ENCODE measurements at places on chromosomes 1 and 21. TPM values are rescaled to one million over a fixed set of nuclear protein-coding genes. Genes with fewer than 3 reads are reported as not detected.

Gene SH2D1B
- polyA plus RNA-seq = 0.54 TPM

Gene USP24
- polyA plus RNA-seq = 11.4 TPM

Gene SYNJ1
- 10.2 TPM for polyA plus RNA-seq

Gene UBL4B
- not detected for polyA plus RNA-seq

Gene CDA
- polyA plus RNA-seq = 53.0 TPM

Gene SARS1
- polyA plus RNA-seq = 108 TPM

Gene NLRP3
- 0.89 TPM for polyA plus RNA-seq

Gene RGSL1
- not detected for polyA plus RNA-seq

Gene KISS1
- 22.7 TPM for polyA plus RNA-seq

Gene C1orf21
- polyA plus RNA-seq = 60.6 TPM

Gene USH2A
- polyA plus RNA-seq = not detected

Gene HTR1D
- polyA plus RNA-seq = 0.21 TPM

- DNase-seq = no peak
Measured at GRCh38 chr21:44925378-44925755, 4.7 kb upstream of the ITGB2 start.

DNA sequence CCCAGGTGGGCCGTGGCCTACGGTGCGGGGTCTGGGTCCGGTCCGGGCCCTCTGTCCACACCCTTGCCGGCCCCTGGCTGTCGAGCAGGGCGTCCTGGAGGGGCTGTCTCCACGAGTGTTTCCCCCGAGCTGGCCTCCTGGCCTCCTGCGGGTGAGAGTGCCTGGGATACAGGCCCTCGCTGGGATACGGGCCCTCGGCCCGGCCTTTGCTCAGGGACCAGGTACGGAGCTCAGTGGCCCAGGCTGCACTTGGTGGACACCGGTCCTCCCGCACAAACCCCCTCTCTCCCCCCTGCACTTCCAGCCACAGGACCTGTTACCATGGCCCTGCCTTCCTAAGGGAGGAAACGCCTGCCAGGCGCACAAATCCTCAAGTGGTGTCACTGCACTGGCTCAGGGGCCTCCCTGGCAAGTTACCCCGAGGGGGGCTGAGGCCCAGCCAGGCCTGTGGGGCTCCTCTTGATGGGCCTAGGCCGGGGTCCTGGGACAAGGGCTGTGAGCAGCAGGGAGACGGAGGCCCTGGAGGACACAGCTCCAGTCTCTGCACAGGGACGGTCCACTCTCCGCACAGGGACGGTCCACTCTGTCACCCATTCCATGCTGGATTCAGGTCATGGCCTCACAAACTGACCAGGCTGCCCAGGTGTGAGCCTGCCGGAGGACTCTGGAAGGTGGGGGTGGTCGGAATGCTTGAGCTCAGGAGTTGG lies 18.2 kb upstream of the RNF223 start:
- DNase-seq = no peak

GRCh38 chr1:26072305-26072704 lies 4.9 kb upstream of the TRIM63 start:
- no peak for DNase-seq

- DNase-seq = no peak
Measured at GRCh38 chr1:182875889-182876288, 36.7 kb downstream of the DHX9 start.

DNA sequence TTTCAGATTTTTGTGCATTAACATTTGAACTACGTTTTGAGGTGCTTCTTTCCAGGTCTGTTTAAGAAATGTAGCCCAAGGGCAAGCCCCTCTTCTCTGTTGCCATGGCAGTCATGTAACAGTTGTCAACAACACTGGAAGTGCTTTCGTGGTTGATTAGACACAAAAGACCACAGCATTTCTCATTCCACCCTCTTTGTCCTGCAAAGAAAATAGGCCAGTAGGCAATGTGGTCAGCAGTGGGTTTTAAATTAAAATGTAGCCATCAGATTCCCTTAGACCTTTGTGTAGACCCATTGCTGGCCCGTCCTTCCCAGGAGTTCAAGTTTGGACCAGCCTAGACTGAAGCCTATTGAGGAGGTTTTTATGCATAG lies 35.4 kb downstream of the VANGL1 start:
- no peak for DNase-seq

GRCh38 chr1:223717695-223718363 lies 5.5 kb downstream of the CAPN2 start:
- DNase-seq = no peak

DNA sequence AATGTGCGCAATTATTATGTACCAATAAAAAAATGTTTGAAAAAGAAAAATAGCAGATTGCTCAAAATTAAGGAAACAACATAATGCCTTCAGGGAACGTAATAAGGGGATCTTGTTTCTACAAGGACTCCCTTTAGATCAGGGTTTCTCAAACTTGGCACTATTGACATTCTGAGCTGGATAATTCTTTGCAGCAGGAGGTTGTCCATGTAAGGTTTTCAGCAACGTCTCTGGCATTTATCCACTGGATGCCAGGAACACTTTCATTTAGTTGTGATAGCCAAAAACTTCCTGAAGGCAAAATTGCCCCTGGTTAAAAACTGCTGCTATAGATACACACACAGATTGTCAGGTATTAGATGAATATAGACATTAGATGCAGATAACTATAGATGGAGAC lies 666.7 kb upstream of the ADAMTS5 start:
- DNase-seq = no peak

DNA sequence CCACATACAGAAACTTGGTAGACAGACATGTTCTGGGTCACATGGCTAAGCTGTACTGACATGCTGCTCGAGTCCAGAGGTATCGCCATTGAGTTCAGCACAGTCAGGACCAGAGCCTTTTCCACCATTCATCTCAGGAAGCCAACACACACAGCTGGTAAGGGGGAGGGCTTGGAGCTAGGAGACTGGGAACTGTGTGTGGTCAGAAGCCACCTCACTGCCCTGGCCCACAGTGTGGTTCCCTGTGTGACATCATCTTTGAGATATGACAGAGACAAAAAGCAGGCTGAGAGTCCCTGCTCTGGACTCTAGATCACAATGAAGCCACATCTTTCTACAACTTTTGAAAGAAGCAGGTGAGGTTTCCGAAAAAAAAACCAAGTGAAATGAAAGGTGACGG lies 107.2 kb downstream of the SIM2 start:
- DNase-seq = no peak

- DNase-seq = peak; percentile 74
Measured at GRCh38 chr1:205488074-205488723, 16.3 kb upstream of the CDK18 start.

DNA sequence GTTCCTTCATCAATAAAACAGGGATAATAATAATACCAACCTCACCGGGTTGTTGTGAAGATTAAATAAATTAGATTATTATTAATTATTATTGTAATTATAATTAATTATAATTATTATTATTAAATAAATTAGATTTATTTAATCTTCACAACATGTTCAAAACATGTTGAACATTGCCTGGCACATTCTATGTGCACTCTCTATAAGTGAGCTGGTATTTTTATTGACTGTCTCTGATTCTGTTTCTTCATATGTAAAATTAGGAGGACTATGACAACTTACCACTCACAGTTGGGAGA lies 834 bp upstream of the C8B start:
- no peak for DNase-seq

- no peak for DNase-seq
Measured at GRCh38 chr1:52567943-52568342, 15.1 kb upstream of the TUT4 start.

DNA sequence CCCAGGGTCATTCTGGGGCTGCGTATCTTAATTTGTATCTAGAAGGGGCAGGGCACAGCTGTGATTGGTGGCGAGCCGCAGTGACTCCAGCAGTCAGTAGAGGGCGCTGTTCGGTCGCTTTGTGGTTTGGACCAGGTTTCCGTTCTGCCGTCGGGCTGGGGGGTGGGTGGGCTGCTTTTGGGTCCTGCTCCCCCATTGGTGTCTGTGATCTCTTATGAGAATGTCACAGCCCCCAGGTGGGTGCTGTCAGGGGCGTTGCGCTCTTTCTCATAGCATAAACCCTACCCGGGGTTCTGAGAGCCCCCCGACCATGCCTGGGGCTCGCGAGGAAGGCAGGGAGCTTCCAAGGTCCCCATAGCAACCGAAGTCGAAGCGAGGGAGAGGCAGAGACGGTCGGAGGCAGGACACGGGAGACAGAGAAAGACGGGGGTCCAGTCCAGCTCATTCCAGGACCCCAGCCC lies 5.4 kb downstream of the TFF3 start:
- DNase-seq = peak; percentile 81

DNA sequence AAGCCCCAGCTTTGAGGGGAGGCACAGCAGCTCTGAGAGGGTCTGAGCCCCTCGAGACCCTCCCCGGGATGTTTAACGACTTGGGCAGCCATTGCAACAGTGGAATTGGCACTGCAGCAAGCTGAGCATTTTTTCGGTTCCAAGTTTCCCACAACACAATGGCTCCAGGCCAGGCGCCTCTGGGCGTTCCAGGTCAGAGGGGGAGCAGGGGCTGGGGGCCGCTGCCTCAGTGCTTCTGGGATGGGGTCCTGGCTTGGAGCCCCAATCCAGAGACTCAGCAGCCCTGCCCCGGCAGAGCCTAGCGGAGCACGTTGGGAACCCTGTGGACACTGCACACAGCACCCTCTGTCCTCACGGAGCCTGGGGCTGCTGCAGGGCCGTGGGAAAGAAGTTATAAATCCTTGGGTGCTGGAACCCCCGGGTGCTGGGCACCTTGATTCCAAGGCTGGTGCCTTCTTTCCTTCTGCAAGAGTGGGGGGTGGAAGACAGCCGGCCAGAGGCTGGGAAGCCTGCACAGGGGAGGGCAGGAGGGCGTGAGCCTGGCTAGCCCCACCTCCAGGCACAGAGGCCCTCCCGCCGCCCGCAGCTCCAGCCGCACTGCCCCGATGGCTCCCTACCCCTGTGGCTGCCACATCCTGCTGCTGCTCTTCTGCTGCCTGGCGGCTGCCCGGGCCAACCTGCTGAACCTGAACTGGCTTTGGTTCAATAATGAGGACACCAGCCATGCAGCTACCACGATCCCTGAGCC lies 50.1 kb downstream of the COL18A1 start:
- DNase-seq = no peak

- no peak for DNase-seq
Measured at GRCh38 chr1:43337588-43337987, at the start of gene MPL. TSS of gene MPL (plus strand) at chr1:43337818. CDS start at chr1:43337849, 31 bp downstream.

DNA sequence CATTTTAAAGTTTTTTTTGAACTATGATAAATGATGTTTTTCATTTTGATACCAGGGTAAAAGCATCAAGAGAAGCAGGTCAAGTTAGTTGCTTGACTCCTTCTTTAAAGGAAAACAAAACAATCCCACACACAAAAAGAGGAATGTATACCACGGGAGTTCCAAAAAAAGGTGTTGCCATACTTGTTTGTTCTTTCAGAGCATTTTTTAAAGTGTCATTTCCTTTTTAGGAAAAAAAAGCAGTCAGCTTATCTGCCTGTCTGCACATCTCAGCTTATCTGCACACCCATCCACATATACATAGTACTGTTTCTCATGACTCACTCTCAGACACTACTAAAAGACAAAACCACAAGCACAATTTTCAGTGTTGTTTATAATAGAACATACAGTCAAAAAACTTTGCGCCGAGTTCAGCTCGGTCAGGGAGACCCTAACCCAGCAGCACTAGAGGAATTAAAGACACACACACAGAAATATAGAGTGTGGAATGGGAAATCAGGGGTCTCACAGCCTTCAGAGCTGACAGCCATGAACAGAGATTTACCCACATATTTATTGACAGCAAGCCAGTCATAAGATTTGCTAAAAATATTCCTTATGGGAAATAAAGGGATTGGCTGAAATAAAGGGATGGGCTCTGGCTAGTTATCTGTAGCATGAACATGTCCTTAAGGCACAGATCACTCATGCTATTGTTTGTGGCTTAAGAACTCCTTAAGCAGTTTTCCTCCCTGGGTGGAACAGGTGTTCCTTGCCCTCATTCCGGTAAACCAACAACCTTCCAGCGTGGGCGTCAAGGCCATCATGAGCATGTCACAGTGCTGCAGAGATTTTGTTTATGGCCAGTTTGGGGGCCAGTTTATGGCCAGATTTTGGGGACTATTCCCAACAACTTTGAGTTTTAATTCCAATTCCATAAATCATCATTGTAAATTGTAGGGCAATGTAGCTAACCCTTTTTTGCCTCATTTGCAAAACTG lies 11.4 kb upstream of the MNDA start:
- no peak for DNase-seq

DNA sequence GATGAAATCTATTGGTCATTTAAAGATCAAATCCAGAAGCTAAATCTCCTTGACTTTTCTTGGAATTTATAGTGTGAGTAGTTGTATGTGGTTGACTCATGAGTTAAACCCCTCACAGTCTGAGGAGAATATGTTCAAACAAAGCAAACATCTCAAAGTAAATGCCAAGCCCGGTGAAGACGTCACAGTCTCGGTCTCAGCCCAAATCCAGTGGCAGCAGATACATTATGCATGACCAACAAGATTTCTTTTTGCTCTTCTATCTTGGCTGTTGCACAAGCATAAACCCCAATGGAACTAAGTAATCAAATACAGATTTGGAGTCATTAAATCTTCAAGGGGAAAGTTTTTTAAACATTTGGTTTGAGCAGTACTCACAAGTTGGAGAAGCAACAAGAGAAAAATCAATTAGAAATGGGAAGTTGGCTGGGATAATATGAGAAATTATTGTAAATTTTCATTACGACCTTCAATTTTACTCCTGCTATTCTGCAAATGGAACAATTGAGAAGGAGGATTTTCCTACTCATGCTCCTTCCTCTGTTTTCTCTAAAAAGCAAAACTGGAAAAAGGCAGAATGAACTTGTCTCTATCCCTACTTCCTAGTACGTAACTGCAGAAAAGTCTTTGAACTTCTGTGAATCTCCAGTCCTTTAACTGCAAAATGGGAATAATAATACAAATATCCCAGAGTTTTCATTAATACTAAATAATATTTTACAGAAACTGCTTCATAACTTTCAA lies 575.8 kb downstream of the NUF2 start:
- no peak for DNase-seq

- DNase-seq = no peak
Measured at GRCh38 chr1:163745204-163745603, 423.4 kb downstream of the NUF2 start.

- no peak for DNase-seq
Measured at GRCh38 chr1:232110281-232111090, 483.9 kb downstream of the DISC1 start.

- DNase-seq = no peak
Measured at GRCh38 chr1:234208791-234209190, 164.5 kb upstream of the COA6 start.

GRCh38 chr1:168842306-168842705 lies 113.3 kb upstream of the DPT start:
- DNase-seq = no peak

DNA sequence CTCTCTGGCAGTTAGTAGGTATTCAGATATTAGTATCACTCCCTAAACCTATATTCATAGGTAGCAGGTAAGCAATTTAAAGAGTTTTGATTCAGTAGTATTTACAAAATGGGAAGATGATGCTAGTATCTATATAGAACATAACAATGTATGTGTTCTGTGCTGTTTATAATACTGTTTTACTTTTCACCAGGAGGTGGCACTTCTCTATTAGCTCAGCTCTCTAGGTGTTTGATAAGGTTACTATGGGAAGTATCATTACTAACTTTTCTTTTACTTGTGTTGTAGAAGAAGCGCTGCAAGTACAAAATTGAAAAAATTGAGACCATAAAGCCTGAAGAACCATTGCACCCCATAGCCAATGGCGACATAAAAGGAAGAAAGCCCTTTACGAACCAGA lies 49.4 kb upstream of the FASLG start:
- peak; percentile 25 for DNase-seq

- DNase-seq = no peak
Measured at GRCh38 chr1:205382561-205382960, 25.8 kb upstream of the KLHDC8A start.

- DNase-seq = peak; percentile 88
Measured at GRCh38 chr1:16158993-16159831, 3.3 kb upstream of the EPHA2 start.

- no peak for DNase-seq
Measured at GRCh38 chr1:93411000-93411399, 36.9 kb upstream of the FNBP1L start.

- no peak for DNase-seq
Measured at GRCh38 chr1:204705888-204706837, 20.6 kb upstream of the LRRN2 start.

Data from small intestine (tissue), 16 donors.